ENCODE measurements at places on chromosomes 3 and 15. TPM values are rescaled to one million over a fixed set of nuclear protein-coding genes. Genes with fewer than 3 reads are reported as not detected.

Gene SCN11A
- under 0.01 TPM for total RNA-seq

Gene TRIM71
- total RNA-seq: not detected

- DNase-seq: peak; percentile 22
These were observed 61.9 kb downstream of the CLDN1 start for GRCh38 chr3:190260301-190260700.

GRCh38 chr3:191345334-191345733, 15.0 kb upstream of the UTS2B start:
- DNase-seq: no peak

DNA sequence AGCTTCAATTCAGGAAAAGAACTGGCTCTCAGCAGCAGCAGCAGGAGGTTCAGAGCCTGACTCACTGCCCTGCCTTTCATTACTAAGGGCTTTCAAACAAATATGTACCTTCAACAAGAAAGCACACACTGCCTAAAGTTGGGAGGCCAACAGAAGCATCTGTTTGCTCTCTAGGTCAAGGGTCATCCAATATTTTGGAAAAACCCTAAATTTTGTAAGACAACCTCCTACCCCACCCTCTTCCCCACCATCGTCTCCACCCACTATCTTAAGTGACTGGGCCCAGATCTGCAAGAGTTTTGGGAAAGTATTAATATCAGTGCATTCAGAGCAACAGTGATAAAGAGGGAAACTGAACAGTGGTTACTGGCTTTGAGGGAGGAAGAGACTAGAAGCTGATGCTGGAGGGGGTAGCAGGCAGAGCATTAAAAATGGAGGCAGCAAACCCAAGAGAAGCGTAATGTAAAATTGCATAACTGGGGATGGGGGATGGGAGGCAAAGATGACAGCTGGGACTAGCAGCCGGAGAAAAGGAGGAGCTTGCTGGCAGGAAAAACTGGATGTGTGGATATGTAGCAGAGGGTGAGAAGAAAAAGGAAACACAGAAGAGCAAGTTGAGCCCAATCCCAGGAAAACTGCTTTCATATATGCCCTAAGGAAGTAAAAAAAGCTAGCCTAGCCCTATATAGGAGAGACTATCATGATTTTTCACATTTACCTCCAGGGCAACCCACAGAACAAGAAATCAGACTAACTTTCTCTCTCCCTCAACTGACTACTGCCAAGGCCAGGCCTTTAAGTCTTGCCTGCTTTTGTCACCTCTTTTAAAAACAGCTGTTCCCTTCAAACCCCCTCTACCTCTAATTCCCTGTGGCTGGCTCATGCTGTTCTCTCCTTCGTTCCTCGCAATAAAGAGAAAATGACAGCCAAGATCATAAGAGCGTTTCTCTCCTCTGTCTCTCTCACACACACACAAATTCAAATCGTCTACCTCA, 31.4 kb downstream of the NPTN start:
- peak; percentile 83 for DNase-seq

DNA sequence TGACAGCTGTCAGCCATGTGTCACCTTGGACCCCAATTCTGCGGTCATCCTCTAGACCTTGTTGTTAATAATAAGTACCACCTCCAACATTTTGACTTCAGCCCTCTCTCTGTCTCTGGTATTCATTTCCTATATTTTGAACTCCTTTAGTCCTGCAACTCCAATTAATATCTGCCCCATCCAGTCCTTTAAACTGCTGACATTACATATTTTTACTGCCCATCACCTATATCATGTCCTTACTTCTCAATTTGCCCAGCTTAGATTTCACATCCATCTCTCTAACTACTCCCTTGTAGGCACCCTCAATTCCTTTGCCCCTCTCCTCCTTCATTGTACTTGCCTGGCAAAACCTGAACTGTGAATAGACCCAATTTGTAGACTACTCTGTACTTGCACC, 73.5 kb downstream of the SCN10A start:
- no peak for DNase-seq

Gene ARGFX
- total RNA-seq: not detected

Gene SEMA3G
- total RNA-seq: 0.32 TPM

Gene MED12L
- total RNA-seq: 0.32 TPM

- DNase-seq: no peak
These were observed 269.1 kb upstream of the LRRFIP2 start for GRCh38 chr3:37443363-37444035.

DNA sequence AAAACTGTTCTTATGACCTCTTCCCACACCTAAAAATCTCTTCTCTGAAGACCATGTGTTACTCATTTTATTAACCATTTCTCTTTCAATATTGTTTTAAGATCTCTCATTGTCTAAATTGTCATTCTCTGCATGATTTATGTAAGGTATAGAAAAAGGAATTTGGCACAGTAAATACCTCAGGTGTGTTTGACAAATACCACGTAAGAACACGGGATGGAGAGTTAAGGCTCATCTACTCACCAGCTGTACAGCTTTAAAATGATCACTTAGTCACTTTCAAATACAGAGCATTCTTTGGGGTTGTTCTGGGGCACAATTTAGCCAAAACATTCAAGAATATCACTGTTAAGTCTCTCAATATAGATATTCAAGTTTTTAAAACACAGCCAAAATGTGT, 627.1 kb downstream of the MCTP2 start:
- DNase-seq: no peak

Gene GABRA5
- 0.43 TPM for total RNA-seq

GRCh38 chr15:31517711-31518110, 191.1 kb downstream of the KLF13 start:
- DNase-seq: no peak

DNA sequence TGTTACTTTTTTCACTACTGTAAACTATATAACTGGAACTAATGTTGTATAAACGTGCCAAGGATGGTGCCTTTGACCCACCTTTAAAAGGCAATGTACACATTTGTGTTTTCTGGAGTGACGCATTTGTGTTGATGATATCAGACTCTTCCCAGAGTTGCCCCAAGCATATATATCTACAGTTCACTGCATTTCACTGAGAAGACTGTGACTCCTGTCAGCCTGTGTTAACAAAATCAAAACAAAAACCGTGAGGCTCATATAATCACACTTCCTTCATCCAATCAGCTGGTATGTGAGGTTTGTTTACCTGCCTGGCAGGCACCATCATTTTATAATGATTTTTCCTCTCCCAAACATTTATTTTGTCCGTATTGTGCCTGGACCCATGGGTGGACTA, 117.6 kb upstream of the ROBO1 start:
- no peak for DNase-seq

DNA sequence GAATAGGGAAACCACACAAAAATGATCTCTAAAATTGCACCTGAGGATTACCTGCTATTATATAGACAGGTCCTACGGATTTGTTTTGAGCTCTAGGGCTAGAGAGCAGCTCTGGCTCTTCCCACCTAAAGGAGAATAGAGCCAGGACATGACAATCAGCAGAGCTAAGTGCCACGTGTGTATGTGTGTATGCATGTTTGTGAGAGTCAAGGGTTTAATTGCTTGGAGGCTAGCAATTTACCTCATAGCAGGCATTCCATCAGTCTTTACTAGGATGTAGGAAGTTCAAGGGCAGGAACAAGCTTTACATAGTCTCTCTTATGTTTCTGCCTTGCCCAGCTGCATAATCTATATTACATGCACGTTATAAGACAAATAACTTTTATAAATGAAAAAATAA, 498.2 kb downstream of the NSUN3 start:
- DNase-seq: no peak
